ENCODE measurements at places on chromosomes 5 and 9.

GRCh38 chr9:127144670-127145445 lies 22.4 kb upstream of the ANGPTL2 start:
- no peak for DNase-seq

GRCh38 chr9:129253803-129254381 lies 75.8 kb upstream of the IER5L start:
- DNase-seq: no peak

DNA sequence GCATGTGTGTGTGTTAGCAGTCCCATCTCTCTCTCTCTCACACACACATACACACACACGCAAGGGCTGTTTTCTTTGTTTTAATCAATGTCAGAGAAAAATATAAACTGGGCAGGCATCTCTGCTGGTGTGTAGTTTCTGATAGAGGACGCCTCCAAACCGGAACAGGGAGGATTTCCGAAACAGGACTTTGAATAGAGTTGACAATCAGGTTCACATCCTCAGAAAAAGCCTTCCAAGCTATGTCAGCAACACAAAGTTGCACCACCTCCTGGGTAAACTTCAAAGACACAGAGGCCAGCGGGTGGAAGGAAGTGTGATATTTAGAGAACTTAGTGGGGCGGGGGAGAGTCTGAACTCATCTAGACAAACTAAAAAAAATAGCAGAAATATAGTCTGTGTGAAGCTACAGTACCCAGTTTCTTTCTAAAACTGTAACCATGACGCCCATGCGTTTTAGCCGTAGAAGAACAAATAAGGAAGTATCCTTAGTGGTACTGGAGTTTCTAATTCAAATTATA lies 1.2 kb downstream of the ST8SIA4 start:
- no peak for DNase-seq

DNA sequence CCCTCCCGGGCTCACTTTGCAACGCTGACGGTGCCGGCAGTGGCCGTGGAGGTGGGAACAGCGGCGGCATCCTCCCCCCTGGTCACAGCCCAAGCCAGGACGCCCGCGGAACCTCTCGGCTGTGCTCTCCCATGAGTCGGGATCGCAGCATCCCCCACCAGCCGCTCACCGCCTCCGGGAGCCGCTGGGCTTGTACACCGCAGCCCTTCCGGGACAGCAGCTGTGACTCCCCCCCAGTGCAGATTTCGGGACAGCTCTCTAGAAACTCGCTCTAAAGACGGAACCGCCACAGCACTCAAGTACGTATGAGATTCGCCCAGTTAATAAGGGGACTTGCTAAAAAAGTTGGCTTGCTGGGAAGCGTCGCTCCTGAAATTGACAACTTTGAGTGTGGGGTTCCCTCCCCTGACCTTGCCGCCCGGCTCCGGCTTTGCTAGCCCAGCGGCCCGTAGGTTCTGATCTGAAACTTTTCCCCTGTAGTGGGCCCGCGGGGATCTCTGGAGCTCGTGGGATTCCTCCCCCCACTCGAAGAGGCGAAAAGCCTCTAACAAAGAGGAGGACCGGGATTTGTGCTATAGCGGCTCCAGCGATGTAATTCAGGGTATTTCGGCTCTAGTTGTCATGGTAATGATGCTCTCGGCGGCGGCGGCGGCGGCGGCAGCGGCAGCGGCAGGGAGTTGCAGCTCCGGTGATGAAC lies 572 bp downstream of the NR4A3 start:
- DNase-seq: no peak

- no peak for DNase-seq
Observed at GRCh38 chr9:76049341-76049740, 158.9 kb downstream of the PCSK5 start.

DNA sequence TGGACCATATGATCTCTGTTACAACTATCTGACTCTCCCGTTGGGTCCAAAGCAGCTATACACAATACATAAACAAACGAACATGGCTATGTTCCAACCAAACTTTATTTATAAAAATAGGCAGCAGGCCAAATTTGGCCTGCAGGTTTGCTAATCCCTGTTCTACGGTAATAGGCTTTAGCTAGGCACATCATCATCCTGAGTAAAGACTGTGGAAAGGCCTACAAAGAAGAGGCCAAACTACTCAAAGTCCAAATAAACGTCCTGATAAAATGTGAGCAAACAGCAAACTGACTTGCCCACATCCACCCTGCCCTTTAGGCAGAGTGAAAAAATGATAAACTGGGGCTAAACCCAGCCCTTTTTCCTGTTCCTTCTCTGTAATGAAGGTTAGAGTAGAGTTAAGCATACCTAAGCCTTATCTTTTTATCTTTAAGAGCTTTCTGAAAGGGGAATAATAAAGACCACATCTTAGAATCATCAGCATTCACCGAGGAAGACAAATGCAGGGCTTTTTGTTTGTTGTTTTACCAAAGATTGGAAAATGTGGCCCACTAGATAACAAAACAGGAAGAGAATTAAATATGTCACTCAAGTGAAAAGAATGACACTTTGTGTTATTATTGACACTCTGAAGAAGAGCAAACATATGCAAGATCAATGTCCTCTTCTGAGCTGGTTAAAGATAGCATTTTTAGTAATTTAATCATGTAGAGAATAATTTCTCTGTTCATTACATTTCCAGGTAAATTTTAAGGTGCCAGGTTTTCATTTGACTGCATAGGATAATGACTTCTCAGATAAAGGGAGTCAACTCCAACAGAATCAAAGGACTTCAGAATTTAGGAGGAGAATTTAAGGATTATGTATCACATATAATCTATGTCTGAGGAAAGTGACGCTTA lies 160.0 kb upstream of the GNA14 start:
- DNase-seq: no peak

DNA sequence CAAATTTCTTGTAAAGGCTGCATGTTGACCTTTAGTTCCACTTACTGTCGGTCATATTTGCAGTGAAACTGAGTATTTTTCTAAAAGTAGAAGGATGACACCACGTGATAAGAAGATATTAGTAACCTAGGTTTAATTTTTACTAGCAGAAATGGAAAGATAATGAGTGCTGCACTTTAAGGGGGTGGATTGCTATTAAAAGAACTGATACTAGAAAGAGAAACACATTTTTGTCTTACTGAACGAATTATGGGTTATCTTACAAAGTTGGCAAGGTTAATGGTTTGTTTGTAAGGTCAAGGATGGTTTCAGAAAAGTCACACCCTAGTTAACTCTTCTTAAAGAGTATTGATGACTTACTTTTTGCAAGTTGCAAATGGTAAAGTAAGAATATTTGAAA lies 2.4 kb downstream of the MACIR start:
- DNase-seq: no peak
